ENCODE measurements at places on chromosomes 3 and 15.

DNA sequence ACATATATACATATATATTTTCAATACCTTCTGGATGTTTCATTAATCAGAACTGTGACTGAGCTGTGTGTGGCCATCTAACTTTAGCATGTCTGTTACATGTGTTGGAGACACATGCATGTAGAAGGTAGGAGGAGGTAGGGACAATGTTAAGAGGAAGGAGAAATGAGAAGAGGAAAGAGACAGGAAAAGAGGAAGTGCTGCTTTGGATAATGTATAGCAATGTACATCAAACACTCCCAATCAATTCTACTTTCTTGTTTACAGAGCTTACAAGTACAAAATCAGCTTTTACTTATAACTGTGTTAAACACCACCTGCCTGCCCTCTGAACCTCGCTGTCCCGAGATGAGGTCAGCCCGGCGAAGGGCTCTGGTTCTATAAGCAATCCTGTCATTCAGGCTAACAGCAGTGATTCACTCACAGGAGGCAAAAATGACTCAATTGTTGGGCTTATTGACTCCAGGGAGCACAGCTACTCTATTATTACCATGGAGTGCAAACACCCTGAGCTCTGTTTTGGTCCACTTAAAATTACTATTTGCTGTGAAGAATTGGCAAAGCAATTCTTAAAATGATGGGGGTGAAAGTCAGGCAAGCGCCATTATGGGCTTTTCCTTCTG is 188.9 kb downstream of the MEIS2 start:
- peak; percentile 33 for DNase-seq

GRCh38 chr3:16338999-16339398 is 74.0 kb downstream of the OXNAD1 start:
- DNase-seq = peak; percentile 98

DNA sequence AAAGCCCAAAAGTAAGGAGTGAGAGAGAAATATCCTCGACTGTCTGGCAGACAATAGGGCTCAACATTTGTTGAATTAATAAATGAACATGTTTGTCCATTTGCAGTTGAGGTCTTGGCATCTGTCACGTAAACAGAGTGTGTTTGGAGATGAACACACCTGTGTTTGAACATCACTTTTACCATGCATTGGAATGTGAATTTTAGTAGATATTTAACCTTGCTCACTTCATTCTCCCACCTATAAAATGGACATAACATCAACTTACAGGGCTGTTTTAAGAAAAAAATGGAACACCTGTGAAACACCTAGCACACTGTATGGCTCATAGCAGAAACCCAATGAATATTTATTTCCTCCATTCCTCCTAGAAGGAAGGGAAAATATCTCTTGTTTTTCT is 204.8 kb downstream of the KCNMB2 start:
- no peak for DNase-seq

GRCh38 chr3:57112206-57112605 is 51.7 kb downstream of the SPATA12 start:
- DNase-seq = no peak

DNA sequence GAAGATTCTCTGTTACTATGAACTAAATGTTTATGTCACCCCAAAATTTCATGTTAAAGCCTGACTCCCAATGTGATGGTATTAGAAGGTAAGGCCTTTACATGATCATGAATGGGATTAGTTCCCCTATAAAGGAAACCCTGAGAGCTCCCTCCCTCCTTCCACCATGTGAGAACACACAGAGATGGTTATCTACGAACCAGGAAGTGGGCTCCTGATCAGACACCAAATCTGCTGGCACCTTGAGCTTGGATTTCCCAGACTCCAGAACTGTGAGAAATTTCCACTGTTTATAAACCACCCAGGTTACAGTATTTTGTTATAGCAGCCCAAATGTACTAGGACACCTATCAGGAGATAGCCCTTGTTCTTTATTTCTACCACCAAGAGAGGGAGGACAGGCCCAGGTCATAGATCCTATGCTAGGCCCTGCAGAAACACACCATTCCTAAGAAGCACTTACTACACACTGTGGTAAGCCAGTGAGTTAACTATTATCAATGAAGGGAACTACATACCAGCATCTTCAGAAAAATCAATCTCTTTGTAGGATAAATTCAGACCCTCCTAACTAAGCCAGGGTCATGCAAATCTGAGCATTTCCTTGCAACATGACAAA is 59.0 kb downstream of the PRKAR2A start:
- DNase-seq = no peak

- DNase-seq = no peak
Measured at GRCh38 chr15:93478947-93479346, 389.9 kb upstream of the RGMA start.

DNA sequence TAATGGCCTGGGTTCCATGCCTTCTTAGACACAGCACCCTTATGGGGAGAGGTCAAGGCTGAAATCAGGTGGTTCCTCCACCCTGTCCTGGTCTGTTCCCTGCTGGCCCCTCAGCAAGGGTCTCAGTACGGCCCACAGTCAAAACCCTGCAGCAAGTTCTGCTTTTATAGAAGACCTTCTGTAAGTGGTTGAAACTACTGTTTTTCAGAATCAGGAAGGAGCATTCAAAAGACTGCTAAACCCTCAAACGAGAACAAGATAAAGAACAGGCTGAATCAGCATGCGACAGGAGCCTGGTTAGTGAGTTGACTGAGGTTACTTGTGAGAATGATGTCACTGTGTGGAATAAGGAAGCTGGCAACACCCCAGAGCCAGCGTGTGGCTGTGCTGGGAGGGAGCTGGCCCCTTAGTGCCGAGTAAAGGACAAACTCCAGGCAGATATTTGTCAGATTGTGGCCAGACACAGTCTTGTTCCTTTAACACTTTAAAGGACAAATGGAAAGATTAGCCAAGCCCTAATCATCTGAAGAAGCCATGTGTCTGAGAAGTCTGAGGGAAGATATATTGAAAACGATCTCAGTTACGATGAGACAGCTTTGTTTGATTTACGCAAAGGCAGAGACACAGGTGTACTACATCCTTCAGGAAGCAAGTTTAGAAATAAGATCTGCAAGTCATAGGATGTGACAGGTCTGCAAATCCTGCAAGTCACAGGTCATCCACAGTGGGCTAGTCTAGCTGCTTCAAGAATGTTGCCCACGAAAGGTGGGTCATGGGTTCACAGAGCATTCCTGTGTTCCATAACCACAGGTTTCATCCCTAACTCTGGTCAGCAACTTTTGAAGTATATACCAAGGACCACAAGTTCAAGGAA is 54.0 kb downstream of the B3GNT5 start:
- peak; percentile 51 for DNase-seq

- no peak for DNase-seq
Measured at GRCh38 chr3:127405010-127405598, 117.3 kb upstream of the PRR20G start.

DNA sequence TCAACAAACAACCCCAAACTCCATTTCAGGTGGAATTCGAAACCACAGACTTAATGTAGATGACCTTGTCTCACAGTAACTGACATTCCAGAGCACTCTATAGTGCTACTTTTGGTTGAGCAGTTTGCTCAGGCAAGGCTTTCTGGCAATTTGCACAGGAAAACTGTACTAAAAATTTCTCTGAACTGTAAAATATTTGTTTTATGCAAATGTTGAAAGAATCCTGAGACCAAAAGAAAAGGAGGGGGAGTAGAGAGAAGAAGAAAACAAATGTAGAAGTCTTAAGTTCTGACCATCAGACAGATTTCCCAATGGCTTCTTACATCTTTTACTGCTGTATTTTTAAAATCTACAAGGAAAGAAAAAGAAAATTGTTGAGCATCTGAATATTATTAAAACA is 53.5 kb downstream of the DTWD1 start:
- DNase-seq = peak; percentile 70

- DNase-seq = peak; percentile 47
Measured at GRCh38 chr3:55362210-55362960, 124.7 kb downstream of the WNT5A start.

GRCh38 chr3:12829886-12830784 is 11.2 kb downstream of the RPL32 start:
- no peak for DNase-seq

- no peak for DNase-seq
Measured at GRCh38 chr3:54550221-54550977, 377.5 kb downstream of the LRTM1 start.

DNA sequence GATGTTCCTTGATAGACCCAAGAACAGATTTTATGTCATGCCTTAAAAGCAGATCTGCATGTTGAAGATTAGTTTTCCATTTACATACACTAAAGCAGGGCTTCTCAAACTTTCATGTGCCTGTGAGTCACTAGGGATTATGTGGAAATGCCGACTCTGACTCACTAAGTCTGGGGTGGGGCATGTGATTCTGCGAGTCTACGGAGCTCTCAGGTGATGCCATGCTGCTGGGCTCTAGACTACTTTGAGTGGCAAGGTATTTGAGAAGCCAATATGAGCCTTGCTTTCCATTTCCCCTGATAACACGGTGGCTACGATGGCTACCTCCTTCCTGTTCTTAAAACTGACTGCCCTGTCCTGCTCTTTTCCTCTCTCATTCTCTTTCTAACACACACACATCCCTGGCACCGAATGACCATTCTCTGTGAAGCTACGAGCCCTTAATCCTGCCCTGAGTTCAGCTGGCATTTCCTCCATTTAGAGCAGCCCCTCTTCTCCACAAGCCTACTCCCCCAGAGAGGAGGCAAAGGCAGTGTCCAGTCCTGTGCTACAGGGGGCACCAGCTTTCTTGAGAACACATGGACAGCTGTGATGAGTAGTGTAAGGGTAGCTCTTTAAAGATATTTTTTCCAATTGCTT is 39.7 kb upstream of the PYGO1 start:
- peak; percentile 95 for DNase-seq

DNA sequence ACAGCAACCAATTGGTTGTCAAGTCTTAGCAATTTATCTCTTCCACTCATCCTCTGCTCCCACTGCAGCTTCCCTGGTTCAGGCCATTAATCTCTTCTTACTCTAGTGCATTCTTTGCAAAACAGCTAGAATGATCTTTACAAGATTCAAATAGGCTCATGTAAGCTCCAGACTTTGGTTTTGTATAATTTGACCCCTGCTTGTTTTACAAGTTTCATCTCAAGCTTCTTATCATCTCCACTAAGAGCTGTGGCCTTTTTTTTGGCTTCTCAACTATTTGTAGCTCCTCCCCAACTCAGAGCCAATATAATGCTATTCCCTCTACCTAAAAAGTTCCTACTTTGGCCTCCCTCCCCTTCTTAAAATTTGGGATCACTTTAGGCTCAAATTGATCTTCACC is 121.8 kb downstream of the GOLIM4 start:
- no peak for DNase-seq

DNA sequence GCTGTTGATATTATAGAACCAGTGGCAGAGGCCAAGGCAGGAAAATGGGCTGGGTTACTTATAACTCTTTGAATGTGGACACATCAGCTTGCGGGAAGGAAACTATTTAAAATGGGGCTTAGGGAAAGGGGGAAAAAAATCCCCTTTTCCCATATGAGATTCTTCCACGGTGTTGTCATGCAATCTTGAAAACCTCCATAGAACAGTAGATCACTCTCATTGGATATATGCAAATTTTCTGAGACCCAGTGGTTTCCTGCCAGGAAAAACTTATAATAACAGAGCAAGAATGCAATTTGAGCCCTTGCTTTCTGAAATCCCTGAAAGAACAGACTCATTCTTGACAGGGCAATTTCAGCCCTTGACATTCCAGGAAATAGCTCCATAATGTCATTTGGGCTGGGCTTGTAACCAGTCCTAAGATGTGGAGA is 31.1 kb downstream of the TMEM212 start:
- DNase-seq = peak; percentile 97

GRCh38 chr3:107100137-107100536 is 277.1 kb upstream of the CCDC54 start:
- DNase-seq = no peak

GRCh38 chr3:177569875-177570657 is 372.8 kb upstream of the TBL1XR1 start:
- DNase-seq = no peak

- no peak for DNase-seq
Measured at GRCh38 chr15:69578787-69579583, 126.4 kb downstream of the RPLP1 start.

DNA sequence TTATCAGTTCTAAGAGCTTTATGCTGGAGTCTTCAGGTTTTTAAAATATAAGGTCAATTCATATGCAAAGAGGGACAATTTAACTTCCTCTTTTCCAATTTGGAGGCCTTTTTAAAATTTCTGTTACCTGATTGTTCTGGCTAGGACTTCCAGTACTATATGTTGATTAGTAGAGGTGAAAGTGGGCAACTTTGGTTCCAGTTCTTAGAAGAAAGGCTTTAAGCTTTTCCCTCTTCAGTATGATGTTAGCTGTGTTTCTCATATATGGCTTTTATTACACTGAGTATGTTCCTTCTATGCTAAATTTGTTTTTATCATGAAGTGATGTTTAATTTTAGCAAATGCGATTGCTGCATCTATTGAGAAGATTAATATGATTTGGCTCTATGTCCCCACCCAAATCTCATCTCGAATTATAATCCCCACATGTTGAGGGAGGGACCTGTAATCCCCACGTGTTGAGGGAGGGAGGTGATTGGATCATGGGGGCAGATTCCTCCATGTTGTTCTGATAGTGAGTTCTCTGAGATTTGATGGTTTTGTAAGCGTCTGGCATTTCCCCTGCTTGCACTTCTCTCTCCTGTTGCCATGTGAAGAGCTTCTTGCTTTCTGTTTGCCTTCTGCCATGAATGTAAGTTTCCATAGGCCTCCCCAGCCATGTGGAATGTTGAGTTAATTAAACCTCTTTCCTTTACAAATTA is 33.8 kb downstream of the FAIM start:
- DNase-seq = no peak

DNA sequence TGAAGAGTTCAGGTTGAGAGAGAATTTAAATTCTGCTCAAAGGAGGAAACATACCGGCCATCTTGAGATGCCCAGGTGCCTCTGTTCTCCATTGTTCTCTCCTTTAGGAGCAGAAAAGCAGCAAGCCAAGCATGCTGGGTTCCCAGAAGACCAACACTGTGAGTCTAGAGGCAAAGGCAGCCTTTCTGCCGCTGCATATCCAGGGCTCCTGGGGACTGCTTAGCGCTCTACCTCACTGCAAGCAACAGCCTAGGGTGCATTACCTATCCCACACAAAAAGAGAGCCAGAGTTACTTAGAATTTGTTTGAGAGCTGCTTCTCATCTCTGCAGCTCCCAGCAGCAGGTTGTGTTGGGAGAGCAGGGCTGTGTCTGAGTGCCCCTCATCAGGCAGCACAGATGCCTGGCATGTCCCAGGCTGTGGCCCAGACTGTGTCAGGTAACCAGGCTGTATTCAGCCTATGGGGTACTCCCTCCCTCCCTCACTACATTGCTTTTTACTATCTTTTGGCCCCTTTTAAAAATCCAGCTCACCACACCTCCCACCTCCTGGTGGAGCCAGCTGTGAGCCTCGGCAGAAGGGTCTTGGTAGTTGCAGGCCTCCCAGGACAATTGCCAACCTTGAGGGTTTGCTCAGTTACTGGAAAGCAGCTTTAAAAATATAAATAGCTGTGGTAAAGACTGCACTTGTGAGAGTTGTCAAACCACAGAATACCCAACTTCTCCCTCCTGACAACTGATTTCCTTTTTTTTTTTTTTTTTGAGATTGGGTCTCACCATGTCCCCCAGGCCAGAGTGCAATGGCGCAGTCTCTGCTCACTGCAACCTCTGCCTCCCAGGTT is 30.2 kb downstream of the BCL2L10 start:
- DNase-seq = no peak

Data from adipocyte (in vitro differentiated cells).